ENCODE measurements at places on chromosomes 11 and 22. TPM values are rescaled to one million over a fixed set of nuclear protein-coding genes. Genes with fewer than 3 reads are reported as not detected.

DNA sequence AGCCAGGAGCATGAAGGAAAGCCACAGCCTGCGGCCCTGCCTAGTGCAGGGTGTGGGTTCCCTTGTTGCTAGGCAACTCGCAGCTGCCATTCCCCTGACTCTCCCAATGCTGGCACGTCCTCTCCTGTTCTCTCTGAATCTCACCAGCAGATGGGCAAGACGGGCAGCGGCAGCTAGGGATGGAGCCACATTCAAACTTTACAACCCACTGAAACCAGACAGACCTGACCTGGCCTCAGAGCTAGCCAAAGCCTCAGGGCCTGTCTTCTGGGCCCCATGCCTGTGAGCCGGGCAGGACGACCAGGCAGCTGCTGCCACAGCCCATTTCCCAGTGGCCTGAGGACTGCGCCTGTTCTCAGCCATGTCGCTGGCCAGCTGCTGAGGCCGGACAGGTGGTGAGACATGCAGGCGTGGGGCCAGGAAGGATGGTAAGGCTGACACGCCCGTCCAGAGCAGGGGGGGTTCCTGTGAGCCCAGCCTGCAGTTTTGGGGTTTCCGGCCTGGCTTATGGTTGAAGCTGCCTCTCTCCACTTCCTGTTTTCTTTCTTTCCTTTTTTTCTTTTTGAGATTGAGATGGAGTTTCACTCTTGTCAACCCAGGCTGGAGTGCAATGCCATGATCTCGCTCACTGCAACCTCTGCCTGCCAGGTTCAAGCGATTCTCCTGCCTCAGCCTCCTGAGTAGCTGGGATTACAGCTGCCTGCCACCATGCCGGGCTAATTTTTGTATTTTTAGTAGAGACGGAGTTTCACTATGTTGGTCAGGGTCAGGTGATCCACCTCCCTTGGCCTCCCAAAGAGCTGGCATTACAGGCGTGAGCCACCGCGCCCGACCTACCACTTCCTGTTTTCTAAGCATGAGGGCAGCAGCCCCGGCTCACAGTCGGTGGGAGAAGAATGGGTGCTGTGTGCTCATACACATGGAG, 4.1 kb downstream of the SUN2 start:
- DNase-seq, result peak; percentile 87

DNA sequence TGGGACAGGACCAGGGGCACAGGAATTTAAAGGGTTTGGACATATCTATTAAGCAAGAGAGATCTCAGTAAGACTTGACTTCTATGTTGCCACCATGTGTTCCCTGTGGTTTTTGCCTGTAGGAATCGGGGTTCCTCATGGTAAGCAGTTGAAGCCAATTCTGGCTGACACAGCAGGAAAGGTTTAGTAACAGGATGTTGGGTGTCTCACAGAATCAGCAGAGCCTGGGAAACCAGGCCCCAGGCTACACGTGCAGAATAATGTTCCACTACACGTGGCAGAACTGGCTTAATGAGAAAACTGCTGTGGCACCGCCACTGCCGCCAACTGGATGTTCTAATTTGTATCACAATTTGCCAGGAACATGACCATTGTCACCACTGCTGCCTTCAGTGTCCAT, 264.6 kb upstream of the PLET1 start:
- no peak for DNase-seq

DNA sequence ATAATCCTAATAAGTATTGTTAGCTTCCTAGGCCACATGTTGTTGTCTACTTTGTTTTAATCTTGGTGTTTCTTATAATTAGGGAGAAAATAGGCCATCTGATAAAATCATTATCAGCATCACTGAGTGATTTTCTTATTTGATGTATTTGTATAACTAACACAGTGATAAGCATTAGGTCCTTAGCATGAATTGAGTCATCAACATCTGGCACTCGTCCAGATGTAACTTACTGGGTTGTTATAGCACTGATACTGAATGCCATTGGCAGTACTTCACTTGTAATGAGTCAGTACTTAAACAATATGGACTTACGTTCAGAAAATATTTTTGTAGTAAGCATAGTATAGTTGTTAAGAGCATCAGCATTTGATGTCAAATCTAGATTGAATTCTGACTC, 16.2 kb downstream of the API5 start:
- no peak for DNase-seq

DNA sequence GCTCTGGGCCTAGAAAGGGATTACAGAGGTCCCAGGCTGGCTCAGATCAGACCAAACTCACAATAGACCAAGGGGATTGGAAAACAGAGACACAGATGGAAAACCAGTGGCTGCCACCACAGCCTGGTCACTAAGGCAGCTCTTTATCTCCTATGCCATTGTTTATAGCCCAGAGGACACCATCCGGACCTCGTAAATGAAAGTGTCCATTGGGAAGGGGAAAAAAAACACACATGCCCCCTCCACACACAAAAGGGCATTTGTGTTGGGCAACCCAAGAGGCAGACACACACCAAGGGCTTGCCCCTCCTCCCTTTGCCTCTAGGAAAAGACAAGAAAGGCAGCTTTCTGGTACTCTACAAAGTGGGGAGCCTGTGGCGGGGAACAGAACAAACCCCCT, 85.9 kb downstream of the GAB2 start:
- no peak for DNase-seq

DNA sequence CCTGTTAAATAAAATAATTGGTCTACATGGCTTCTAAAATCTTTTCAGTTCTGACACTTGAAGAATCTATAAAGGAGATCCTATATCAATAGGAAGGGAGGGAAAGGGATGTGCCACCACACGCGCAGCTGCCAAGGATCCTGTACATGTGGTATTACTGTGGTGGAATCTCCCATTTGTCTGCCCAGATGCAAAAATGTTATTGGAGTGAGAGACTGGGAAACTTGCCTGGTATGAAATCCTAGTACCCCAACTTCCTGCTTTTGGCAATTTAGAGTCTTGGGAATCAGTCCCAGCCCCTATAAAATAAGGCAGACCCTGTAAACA, 81.9 kb upstream of the PICALM start:
- no peak for DNase-seq

DNA sequence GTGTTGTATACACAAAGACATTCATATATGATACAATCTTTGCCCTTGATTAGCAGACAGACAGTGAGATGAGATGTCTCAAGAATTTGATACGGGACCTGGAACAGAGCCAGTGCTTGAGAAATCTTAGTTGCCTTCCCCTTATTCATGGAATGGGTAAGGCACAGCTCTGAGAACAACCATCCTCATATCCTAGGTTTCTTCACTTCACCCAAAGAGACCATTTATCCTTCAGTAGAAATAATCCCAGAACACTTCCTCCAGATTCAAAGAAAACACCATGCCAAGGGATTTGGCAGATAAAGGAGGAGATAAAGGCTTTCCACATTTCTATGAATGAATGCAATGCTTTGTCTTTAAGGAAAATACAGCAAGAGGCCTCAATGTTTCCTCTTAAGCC, 8.8 kb upstream of the IZUMO1R start:
- DNase-seq, result no peak

DNA sequence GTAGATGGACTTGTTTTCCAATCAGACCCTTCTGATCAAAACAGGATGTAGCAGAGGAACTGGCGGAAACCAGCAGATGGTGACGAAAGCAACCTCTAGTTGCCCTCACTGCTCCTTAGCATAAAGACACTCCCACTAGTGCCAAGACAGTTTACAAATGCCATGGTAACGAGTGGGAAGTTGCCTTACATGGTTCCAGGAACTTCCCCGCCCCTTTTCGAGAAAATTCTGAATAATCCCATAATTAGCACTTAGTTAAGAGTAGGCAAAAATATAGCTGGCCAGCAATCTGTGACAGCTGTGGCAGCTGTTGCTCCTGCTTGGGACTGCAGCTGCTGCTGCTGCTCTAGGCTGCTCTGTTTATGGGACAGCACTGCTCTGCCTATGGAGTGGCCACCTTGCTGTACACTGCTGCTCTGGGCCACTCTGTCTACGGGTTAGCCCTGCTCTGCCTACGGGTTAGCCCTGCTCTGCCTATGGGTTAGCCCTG, 33.4 kb upstream of the SORL1 start:
- DNase-seq, result peak; percentile 87

DNA sequence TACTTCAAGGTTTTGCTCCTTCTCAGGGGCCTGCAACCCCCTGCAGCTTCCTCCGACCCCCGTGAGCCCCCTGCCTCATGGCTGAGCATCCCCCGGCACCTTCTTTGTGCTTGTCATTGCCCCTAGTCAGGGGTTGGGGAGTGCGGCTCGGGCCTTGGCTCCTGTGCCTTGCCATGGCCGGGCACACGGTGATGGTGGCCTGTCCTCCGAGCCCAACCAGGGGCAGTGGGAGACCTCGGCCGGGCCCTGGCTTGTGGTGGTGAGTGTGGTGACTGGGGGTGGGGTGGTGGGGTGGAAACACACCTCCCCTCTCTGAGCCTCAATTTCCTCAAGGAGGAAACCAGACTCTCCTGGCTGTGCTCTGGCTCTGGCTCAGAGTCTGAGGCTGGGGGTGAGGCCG, 1.5 kb upstream of the MRGPRG start:
- DNase-seq, result no peak

DNA sequence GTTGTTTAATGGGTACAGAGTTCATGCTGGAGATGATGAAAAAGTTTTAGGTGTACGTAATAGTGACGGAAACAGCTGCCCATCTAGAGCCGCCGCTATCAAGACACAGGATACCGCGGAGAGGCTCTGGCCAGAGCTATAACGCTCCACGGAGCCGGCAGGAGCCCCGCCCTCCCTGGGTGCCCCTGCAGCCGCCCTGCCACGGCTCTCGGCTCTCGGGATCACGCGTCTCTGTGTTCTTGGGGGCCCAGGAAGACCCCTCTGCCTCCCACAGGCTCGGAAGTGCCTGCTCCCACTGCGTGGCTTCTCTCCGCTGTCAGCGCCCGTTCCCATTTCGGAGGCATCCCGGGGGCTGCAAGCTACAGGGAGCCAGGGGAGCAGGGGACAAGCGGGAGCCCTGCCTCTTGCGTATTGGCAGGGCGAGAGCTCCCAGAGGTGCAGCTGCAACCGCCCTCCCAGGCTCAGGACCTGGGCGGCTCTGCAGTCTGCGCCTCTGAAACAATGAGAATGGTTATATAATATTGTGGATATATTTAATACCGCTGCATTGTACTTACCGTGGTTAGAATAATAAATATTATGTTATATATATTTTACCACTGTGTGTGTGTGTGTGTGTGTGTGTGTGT, 13.7 kb downstream of the GLYATL2 start:
- DNase-seq, result peak; percentile 30

DNA sequence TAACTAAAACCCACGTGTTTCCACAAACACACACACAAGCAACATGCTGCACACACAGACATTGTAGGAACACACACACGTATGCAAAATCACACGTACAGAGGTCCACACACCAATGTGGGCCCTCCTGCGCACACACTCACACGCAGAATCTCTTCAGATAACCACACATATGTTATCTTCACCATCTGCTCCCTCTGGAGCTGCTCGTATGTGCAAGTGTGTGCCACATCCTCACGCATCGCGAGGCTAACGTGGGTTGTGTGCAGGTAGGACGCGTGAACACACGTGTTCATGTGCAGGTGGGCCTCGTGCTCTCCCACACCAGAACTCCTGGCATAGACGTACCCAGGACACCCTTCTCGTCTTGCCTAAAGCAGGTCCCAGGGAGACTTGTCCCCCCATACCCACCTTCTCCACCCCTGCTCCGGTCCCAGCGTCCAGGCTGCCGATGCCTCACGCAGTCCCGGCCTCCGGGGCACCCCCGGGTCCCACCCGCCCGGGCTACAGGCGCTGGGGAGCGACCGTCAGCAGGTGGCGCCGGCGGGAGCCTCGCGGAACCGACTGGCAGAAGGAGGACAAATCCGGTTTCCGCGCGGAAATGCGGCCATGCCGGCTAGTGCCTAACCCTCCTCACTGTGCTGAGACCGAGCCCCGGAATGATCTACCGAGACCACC, 10.3 kb upstream of the IGSF9B start:
- peak; percentile 48 for DNase-seq

DNA sequence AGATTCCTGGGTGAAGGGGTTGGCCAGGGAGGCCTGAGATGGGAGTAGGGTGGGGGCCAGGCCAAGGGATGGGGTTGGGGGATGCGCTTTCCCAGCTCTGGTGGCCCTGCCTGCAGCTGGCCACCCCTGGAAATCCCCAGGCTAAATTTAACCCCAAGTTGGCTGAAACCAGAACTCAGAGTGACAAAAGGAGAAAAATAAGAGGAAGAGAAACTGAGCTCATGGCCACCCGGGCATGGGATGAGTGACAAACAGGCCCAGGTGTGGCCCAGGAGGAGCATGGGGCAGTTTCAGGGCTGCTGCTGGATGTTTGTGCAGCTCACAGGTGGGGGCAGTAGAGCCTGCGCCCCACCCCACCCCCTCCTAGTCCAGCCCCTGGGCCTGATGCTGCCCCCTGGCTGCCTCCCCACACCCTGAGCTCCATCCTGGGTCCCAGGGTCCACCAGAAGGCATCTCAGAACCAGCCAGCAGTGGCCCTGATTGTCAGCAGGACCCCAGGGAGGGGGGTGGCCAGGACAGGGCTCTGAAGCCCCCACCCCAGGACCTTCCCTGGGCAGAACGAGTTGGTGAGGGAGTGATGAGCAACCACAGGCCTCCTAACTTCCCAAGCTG, 48.0 kb downstream of the IGLL5 start:
- DNase-seq, result no peak

GRCh38 chr11:8910649-8911026, 351 bp upstream of the AKIP1 start:
- no peak for DNase-seq

DNA sequence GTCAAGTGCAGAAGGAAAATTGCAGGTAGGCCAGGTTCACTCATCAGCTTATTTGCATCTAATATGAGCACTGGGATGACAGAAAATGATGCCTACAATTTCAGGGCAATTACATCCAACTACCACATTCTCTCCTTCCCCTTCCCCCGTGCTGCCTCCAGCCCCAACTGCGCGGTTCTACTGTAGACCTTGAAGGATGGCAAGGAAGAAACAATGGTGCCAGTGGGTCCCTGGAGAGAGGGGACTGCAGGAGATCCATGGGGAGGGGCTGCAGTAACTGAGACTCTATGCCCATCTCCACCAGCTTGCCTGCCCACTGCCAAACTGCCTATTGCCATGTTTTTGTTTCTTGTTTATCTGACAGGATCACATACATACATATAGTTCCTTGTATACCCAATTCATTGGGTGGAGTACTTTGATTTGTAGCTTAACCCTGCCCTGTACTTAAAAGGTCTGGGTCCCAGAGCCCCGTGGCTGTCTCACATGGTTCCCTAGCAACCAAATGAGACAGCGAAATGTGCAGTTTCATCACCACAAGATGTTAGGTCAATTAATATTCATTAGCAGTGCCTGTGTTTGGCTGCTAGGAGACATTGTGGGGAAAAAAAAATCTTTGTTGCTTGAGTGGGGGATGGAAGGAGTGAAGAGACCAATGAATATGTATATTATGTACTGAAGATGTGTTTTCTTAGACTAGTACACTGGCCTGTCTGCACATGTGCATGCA, 253.5 kb upstream of the PLET1 start:
- no peak for DNase-seq

GRCh38 chr11:20364341-20364792, 853 bp downstream of the HTATIP2 start:
- no peak for DNase-seq

RBMXL2 gene
- not detected for total RNA-seq

RBFOX2 gene
- total RNA-seq, result 0.99 TPM

OR8A1 gene
- not detected for total RNA-seq

CADM1 gene
- total RNA-seq, result 3.8 TPM
